ENCODE measurements at places on chromosomes 2 and 18. TPM values are rescaled to one million over a fixed set of nuclear protein-coding genes. Genes with fewer than 3 reads are reported as not detected.

- peaks cover 10% of the 10 kb centered on the region for H3K36me3 ChIP-seq
- no peak for DNase-seq
- no peak overlapping the region for H3K27ac ChIP-seq
Observed at GRCh38 chr2:37274359-37274965, 43.0 kb downstream of the NDUFAF7 start.

DNA sequence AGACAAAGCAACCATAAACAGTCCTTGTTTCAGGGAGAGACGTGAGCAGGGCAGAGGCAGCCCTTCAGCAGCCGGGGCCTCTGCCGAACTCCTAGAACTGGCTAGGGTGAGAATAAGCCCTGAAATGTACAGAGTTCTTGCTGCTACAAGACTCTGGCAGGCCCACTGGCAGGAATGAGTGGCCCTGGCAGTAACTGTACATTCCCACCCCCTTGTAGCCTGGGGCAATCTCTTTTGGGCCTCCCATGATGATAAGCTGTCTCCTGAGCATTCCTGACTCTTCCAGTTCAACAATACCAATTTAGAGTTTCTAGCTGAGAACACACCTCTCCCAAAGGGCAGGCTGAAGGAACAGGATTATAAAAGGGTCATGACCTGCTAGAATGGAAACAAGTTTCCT lies 54.3 kb downstream of the HAUS1 start:
- H3K4me1 ChIP-seq: peaks cover 73% of the 10 kb centered on the region
- no peak overlapping the region for H3K4me3 ChIP-seq
- peaks cover 3% of the 10 kb centered on the region for H3K27me3 ChIP-seq
- no peak for DNase-seq
- no peak overlapping the region for H3K27ac ChIP-seq

DNA sequence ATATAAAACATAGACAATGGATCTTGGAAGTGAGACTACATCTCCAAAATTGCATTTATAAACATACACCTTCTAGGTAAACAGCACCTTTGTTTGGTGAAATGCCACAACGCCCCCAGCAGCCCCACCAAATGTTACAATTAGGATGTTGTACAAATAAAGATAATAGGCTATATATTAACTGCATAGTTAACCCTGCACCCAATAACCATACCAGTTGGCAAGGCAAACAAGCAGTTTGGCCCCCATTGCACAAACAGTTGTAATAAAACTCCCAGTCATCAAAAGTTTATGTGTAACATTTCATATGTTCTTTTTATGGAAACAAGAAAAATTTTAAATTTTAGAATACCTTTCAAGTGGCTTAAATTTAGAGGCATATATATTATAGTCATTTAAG lies 67.3 kb downstream of the PRPF40A start:
- no peaks in the 10 kb centered on the region for H3K27me3 ChIP-seq
- no peak overlapping the region for H3K27ac ChIP-seq
- no peak overlapping the region for H3K4me3 ChIP-seq
- peaks cover 35% of the 10 kb centered on the region for H3K36me3 ChIP-seq
- no peak for DNase-seq
- H3K4me1 ChIP-seq: no peaks in the 10 kb centered on the region

Gene ASPRV1
- 0.98 TPM for total RNA-seq

Gene SPC25
- total RNA-seq: 33.3 TPM

Gene APLF
- 3.6 TPM for total RNA-seq

GRCh38 chr2:56671973-56672569 lies 488.3 kb downstream of the CCDC85A start:
- H3K4me3 ChIP-seq: no peak overlapping the region
- H3K27ac ChIP-seq: no peak overlapping the region
- H3K27me3 ChIP-seq: no peaks in the 10 kb centered on the region
- no peaks in the 10 kb centered on the region for H3K36me3 ChIP-seq
- H3K4me1 ChIP-seq: no peaks in the 10 kb centered on the region

Gene GAL3ST2
- total RNA-seq: 0.58 TPM

- H3K4me1 ChIP-seq: peaks cover 75% of the 10 kb centered on the region
- peaks cover 4% of the 10 kb centered on the region for H3K27me3 ChIP-seq
- H3K27ac ChIP-seq: peak overlapping the region; percentile 91
Observed at GRCh38 chr2:61179701-61180639, 18.0 kb downstream of the C2orf74 start.

GRCh38 chr2:183079139-183079775 lies 710 bp downstream of the DUSP19 start:
- DNase-seq: no peak
- no peaks in the 10 kb centered on the region for H3K27me3 ChIP-seq

DNA sequence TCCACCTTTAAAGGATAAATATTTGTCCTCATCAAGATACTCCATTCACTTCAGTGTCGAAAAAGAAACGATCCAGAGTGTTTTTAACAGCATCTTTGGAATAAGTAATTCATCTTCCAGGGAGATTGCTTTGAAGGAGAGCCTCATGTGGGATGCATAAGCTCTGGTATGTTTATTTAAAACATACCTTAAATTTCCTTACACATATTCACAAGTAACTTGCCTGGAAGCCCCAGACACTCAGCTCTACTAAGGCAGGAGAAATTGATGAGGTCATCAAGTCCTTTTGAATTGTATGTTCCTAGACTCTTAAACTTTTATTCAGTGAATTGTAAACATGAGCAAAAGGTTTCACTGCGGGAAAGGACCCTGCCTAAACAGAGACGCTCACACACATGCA lies 103.0 kb downstream of the CDK15 start:
- no peak for DNase-seq
- H3K36me3 ChIP-seq: no peaks in the 10 kb centered on the region
- H3K4me3 ChIP-seq: no peak overlapping the region
- H3K27me3 ChIP-seq: peaks cover 13% of the 10 kb centered on the region
- H3K27ac ChIP-seq: no peak overlapping the region

- no peak for DNase-seq
- H3K4me3 ChIP-seq: no peak overlapping the region
Observed at GRCh38 chr2:239157771-239158170, 243.0 kb downstream of the HDAC4 start.

GRCh38 chr2:32895424-32895823 lies 51.3 kb upstream of the LTBP1 start:
- no peak overlapping the region for H3K4me3 ChIP-seq
- H3K36me3 ChIP-seq: no peaks in the 10 kb centered on the region
- H3K4me1 ChIP-seq: no peaks in the 10 kb centered on the region
- DNase-seq: no peak
- no peak overlapping the region for H3K27ac ChIP-seq
- H3K27me3 ChIP-seq: peaks cover 8% of the 10 kb centered on the region

DNA sequence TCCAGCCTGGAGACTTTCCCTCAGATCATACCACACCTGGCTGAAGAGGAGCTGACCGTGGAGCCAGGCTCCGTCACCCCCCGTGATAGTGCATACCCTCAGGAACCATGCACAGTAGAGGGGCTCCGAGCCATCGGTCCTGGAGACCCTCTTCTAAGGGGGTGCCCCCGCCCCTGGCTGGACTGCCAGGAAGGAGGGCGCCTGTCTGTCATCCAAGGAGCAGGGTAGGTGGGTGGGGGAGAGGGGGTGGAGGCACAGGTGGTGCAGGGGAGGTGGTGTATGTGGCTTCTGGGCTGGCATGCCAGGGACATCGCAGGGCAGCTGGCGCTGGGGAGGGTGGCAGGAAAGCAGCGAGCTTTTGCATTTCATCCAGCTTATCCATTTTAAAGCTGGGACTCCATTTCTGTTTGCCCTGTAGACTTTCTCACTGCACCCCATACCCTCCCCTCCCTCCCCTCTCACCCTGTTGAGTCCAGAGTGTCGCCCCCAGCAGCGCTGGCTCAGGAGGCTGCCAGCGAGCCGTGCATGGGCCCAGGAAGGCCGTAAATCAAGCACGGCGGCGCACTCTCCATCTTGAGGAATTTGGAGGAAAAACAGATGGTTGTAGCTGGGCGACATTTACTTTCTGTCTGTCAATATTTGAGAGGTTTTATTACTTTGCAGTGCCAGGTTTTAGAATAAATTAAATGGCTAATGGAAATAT lies 56.2 kb upstream of the HS6ST1 start:
- no peak overlapping the region for H3K27ac ChIP-seq
- H3K27me3 ChIP-seq: peaks cover 1% of the 10 kb centered on the region
- DNase-seq: no peak

- no peak overlapping the region for H3K4me3 ChIP-seq
Observed at GRCh38 chr2:217989221-217989948, 13.4 kb downstream of the TNS1 start.

Gene SDC1
- 0.33 TPM for total RNA-seq

DNA sequence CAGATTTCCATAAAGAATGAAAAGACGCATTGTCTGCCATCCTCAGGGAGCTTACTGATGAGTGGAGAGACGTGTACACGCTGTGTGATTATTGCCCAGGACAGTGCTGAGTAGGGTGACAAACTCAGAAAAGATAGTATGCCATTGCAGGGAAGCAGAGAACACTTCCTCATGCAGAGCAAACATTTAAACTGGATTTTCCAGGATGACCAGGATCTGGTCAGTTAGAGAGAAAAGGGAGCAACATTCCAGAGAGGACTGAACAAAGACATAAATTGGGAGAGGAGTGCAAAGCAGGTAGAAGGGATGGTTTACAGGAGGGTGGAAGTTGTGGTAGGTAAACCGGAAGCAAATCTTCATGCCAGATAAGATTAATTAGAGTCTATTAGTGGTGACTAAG lies 2.3 kb downstream of the SLC9A2 start:
- H3K4me1 ChIP-seq: peaks cover 14% of the 10 kb centered on the region
- no peaks in the 10 kb centered on the region for H3K36me3 ChIP-seq
- peaks cover 60% of the 10 kb centered on the region for H3K27me3 ChIP-seq
- no peak for DNase-seq

DNA sequence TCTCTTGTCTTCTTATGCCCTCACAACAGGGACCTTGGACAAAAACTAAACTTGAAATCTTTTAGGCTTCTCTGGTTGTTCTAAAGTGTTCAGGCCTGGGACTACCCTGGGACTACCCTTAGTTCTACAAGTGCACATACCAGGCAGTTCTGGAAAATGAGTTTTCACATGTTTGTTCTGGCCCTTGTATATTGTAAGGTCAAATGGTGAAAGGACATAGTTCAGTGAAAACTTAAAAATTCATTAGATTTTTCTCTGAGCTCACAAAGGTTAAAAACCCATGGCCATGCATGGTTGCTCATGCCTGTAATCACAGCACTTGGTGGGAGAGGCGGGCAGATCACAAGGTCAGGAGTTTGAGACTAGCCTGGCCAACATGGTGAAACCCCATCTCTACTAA lies 875.5 kb upstream of the FAM98A start:
- H3K36me3 ChIP-seq: no peaks in the 10 kb centered on the region
- no peaks in the 10 kb centered on the region for H3K27me3 ChIP-seq
- H3K4me1 ChIP-seq: no peaks in the 10 kb centered on the region
- DNase-seq: no peak
- no peak overlapping the region for H3K27ac ChIP-seq
- no peak overlapping the region for H3K4me3 ChIP-seq

- no peaks in the 10 kb centered on the region for H3K4me1 ChIP-seq
- H3K36me3 ChIP-seq: no peaks in the 10 kb centered on the region
- no peak overlapping the region for H3K4me3 ChIP-seq
- no peak for DNase-seq
Observed at GRCh38 chr18:31077878-31078277, 24.3 kb downstream of the DSC2 start.

Gene ASAP2
- total RNA-seq: 0.25 TPM

Gene SRD5A2
- not detected for total RNA-seq
